ENCODE measurements at places on chromosomes 6 and 20.

DNA sequence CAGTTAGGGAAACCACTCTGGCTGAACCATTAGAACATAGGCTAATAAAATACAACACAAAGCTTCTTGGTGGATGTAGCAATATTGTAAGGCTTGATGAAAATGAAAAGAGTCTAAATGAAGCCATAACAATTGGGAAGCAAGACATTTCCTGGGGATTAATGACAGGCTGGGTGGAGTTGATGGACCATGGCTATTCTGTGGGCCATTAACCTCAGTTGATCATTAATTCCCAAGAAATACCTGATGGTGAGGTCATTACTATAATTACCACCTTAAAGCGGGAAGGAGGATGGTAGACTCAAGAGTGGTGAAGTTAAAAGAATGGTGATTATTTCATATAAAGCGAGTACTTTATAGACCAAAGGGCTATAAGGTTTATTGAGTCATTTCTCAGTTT lies 455.8 kb upstream of the MAP3K7 start:
- no peak for DNase-seq

DNA sequence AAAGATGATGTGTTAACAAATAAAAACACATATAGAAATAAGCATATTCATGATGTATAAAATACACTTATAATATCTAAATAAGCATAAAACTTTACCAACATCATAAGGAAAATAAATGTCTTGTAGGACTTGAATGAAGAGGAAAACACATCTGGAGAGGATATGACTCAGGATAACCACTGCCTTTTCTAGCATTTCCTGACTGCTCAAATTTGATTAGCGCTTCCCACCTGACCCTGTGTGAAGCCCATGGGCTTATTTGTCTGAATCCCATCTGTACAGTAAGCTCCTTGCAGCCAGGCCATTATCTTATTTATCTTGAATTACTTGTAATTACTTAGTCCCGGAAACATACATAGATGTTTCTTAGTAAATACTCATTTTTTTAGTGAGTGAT lies 608.6 kb downstream of the COL12A1 start:
- no peak for DNase-seq

- no peak for DNase-seq
Observed at GRCh38 chr20:1576641-1577040, 19.1 kb upstream of the SIRPD start.

DNA sequence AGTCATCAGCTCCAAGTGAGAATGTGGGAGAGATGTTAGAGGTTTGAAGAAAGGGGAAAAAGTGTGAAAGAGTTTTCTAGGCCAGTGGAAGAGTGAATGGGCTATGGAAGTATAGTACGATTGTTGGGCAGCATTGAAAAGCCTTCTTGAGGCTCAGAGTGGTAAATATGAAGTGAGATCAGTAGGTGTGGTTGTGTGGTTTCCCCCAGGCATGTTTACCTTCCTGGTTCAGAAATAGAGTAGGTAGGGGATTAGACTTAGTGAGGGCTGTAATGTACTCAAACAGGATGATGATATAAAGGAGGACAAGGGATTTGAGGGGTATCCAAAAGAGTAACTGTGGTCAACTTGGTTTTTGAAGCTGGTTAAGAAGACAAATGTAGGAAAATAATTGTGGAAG lies 3.7 kb downstream of the MLIP start:
- DNase-seq = no peak

DNA sequence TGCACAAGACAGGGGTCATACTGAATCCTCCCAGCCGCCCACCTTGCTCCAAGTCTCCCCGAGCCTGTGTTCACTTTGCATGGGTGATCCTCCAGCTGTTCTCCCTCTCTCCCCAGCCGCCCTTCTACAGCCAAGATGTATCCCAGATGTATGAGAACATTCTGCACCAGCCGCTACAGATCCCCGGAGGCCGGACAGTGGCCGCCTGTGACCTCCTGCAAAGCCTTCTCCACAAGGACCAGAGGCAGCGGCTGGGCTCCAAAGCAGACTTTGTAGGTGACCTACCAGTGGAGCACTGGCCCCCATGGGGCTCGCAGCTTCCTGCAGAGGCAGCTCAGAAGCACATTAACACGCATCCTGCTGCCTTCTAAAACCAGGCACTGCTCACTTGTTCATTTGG lies 14.6 kb upstream of the IFT52 start:
- no peak for DNase-seq

DNA sequence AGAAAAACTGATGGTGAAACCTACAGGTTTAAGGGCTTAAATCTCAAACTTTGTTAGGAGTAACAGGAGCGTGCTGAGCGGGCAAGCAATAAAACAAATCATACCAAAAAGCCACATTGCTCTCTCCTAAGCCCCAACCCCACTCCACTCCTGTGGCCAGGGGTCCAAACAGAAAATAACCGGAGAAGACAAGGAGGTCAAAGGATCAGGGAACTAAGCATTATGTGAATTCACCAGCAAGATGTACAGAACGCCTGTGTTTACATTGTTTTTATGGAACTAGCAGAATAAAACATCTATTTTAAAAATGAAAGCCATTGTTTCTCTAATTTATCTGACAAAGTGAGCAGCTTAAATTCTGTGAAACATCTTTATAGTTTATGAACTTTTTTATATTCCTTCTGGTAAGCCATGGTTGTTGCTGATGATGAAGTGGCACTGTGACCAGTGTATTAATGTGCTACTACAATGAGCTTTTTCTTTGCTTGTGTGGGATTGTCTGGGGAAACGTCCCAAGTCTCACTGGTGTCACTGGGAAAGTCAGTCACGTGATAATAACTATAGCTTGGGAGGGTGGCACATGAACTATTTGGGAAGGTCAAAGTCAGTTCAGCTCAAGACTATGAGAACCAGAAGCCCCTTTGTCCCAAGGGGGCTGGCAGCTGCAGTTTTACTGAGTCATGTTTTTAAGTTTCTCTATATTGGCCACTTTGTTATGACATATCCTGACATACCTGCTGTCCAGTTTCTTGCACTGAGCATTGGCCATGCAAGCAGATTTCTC lies 9.8 kb downstream of the FAM210B start:
- no peak for DNase-seq

GRCh38 chr6:81748994-81749393 lies 3.5 kb downstream of the TENT5A start:
- no peak for DNase-seq

DNA sequence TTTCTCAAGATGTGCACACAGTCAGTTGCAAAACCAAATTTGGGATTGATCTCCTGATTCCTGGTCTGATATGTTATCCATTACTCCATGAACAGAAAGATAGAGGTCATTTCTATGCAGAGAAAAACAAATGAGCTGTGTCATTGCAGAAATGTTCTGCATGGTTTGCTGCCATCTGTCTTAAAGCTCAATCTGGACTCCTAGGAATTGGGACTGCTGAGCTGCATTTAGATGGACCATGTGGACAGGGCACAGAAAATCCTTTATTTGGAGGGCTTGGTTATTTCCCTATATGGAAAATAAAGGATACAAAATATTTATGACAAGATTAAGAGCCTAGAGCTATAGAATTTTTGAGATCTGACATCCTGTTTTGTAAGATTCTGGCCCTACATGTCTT lies 91.3 kb downstream of the ADGRB3 start:
- no peak for DNase-seq

DNA sequence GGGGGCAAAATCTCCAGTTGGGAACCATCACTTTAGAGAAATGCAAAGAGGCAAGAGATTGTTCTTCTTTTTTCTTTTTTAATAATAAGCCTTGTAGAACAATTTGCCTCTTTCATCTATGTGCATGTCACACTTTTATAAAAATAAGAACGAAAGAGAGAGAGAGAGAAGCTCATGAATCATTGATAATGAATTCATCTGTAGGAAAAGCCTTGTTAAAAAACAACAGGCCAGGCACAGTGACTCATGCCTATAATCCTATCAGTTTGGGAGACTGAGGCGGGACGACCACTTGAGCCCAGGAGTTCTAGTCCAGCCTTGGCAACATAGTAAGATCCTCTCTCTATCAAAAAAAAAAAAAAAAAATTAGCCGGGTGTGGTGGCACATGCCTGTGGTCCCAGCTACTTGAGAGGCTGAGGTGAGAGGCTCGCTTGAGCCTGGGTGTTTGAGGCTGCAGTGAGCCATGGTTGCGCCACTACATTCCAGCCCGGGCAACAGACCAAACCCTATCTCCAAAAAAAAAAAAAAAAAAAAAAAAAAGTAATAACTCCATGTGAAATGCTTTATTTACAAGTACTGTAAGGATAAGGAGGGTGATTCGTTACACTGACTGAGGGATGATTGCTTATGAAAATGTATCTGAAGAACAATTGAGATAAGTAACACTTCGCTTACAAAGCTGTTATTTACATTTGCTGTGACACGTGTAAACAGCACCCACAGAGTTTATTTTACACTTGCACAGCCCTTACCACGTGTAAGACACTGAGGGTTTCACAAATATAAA lies 6.0 kb downstream of the CCN5 start:
- no peak for DNase-seq

- DNase-seq = no peak
Observed at GRCh38 chr6:44778513-44778912, 391.0 kb downstream of the CDC5L start.

DNA sequence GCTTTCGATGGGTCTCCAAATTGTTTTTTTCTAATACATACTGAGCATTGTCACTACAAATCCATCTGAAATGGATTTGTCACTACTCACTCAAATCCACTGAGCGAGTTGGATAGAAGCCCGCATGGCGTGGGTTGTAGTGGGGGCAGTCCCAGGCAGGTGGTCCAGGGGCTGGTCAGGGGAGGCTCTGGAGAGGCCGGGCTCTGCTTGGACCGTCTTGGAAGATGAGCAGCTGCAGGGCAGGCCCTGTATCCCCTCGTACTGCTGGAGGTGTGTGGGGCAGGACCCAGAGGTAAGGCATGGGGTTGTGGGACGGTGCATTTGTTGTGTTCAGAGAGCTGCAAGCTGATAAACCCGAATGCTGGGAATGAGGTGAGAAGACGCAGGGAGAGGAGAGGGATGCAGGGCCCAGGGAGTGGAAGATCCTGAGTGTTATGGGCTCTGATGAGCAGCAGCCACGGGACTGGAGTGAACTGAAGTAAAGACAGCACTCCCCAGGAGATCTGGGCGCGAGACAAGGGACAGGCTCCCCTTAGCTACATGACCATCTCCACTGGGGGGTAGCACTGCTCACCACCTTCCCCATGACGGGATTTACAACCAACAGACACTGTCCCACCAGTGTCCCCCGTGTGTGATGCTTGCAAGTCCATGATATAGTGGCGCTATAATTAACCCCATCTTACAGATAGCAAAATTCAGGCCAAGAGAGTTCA lies 45.9 kb downstream of the PSMG4 start:
- DNase-seq = no peak

DNA sequence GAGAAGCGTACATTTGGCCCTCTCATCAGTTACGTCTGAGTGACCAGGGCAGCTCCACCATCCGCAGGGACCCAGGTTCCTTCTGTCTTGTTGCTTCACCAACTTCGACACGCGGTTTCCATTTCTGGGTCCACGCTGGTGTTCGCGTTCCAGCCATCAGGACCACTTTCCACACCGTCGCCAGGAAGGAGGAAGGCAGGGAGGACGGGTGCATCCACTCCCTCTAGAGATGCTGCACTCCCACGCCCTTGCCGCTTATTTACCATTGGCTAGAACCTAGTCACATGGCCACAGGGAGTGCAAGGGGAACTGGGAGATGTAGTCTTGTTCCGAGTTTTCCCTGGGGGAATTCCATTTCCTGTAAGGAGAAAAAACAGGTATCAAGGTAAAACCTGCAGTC lies 33.2 kb upstream of the SNX9 start:
- no peak for DNase-seq

GRCh38 chr6:3623451-3624249 lies 127.9 kb downstream of the PXDC1 start:
- no peak for DNase-seq

DNA sequence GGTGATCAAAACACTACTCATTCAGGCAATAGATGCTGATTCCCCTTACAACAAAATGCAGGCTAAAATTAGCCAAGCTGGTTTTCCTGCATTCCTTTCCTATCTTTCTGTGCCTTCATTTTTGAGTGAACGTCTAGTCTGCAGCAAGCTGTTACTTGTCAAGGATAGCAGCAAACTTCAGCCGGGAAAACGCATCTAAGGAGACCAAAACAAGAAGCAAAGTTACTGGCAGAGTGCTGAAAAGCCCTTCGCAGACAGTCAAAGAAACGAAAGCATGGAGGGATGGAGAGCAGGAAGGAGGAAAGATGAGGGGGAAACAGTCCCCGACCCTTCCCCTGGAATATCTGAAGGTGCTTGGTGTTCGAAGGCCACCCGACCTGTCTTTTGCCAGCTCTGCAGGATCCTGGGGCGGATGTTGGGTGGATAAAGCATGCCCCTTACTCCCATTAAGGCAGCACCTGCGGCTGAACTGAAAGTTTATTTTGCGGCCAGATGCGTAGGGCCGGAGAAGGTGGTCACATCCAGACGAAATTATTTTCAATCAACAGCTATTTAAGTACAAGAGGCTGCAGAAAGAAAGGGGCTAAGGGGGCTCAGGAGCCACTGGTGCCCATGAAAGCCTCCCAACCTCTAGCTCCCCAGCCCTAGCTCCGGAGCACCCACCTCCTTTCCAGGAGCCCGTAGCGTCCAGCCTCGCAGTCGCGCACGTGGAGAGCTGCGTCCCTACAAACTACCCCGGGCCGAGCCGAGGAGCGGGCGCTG lies 538 bp downstream of the FERMT1 start:
- no peak for DNase-seq

DNA sequence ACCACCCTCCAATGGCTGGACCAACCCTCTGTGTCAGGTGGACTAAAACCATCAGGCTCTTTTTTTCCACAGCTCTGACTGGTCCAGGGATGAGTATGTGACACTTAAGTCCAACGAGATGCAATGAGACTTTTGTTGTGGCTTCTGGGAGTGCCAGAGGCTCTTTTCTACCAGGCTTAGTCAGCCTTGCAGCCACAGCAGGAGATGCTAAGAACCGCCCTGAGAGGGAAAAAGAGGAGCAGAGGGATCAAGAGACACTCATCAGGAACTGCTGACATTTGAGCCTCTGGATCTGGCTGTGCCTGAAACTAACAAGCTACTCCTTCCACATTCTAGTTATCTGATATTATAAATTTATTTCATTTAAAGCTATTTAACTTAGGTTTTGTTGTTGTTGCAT lies 270.9 kb upstream of the SULF2 start:
- no peak for DNase-seq
